Left forelimb (tissue), 1 donor: ENCODE measurements at places on chromosomes 1 and 21.

DNA sequence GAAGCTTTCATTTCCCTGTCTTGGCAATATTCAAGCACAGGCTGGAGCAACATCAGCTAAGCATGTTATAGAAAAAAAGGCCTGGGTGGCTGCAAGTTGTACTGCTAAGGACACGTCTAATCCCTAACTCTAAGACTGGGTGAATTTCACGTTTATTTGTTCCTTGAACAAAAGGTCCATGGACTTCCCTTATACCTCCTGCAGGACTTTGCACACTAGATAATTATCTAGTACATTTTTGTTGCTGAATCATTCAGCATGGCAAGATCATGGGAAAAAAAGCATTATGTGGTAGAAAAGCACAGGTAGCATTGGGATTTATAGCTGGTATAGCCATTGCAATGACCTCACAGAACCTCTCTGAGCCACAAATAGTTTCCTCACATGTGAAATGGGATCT lies 130.7 kb upstream of the DMRTA2 start:
- DNase-seq: no peak

GRCh38 chr1:189596197-189596596 lies 881.5 kb downstream of the BRINP3 start:
- no peak for DNase-seq

DNA sequence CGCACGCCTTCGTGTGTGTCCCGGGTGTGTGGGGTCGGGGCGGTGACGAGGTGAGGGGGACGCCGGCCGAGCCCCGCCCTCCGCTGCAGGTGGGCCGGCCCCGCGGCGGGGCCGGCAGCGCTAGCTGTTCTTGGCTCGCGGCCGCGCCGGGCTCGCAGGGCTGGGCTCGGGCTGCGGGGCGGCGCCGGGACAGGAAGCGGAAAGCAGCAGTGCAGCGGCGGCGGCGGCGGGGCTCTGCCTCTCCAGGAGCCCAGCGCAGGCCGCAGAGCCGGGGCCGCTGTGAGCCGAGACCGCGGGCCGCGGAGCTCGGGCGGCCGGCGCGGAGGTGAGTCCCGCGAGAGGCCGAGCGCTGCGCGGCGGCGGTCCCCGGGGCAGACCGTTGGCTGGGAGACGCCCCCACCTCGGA lies at the start of gene VANGL1:
Gene VANGL1, plus strand, starts transcription at position 209 of the 406 bp plus-strand sequence. CDS start 9,444 bp downstream, outside the sequence.
- DNase-seq: peak; percentile 81

DNA sequence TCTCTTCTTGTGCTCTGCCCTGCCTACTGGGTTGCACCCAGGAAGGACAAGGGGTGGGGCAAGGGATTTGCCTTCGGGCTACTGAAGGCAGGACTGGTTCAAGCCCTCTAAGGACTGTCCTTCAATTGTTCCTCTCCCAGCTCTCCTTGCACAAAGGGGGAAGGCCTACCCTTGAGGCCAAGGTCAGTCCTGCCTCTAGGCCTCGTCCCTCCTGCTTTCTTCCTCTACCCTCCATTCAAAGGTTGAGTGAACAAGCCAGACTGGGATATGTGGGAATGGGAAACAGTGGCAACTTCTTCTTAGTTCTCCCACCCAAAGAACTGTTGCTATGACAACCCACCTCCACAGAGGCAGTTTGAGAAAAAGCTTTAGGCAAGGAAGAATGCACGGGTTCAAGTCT lies 2.7 kb downstream of the LURAP1 start:
- no peak for DNase-seq

DNA sequence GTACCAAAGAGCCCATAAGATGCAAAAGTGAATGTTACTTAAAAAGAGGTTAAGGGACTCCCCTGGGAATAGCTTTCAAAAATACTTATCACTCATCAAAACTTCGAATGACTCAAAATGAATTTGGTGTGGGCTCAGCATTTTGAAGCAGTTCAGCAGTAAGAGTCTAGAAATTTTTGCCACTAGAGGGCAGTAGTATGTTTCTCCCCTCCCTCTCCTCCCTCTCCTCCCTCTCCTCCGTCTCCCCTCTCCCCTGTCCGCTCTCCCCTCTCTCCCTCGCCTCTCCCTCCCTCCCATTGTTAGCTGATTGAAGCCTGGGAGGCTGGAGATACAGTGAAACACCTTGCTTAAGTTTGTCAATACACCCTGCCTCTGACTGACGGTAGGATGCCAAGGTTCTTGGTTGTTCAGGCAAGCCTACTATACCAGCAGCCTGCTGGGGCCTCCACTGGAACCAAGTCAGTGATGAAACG lies 70.8 kb upstream of the TENT5C start:
- no peak for DNase-seq

GRCh38 chr1:172628401-172628800 lies 30.5 kb upstream of the FASLG start:
- no peak for DNase-seq

- DNase-seq: no peak
These were observed 51.6 kb upstream of the KCND3 start for GRCh38 chr1:112040891-112041740.

GRCh38 chr1:33168556-33169289 lies 13.1 kb downstream of the TRIM62 start:
- DNase-seq: no peak

GRCh38 chr1:77473690-77474089 lies 191.9 kb downstream of the AK5 start:
- no peak for DNase-seq

DNA sequence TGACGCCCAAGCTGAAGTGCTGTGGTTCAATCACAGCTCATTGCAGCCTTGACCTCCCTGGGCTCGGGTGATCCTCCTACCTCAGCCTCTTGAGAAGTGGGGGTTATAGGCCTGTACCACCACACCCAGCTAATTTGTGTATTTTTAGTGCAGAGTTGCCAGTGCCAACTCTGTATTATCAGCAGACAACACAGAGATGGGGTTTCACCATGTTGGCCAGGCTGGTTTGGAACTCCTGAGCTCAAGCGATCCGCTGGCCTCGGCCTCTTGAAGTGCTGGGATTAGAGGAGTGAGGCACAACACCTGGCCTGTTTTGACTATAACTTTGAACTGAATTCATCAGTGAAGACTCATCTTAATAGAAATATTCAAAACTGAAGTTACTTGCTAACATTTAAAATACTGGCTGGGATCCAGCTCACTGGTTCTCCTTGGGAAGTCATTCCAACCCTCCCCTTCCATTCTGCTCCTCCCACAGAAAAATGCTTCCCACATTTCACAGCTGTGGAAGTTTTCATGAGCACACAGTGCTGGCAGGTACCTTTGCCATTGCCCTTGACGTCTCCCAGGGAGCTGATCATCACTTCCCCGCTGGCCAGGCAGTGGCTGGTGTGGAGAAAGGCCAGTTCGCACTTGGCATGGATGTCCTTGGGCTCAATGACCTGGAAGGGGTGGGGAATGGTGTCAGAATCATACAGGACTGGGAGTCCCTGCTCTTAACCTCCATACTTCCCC lies 4.7 kb downstream of the SELENBP1 start:
- DNase-seq: no peak

DNA sequence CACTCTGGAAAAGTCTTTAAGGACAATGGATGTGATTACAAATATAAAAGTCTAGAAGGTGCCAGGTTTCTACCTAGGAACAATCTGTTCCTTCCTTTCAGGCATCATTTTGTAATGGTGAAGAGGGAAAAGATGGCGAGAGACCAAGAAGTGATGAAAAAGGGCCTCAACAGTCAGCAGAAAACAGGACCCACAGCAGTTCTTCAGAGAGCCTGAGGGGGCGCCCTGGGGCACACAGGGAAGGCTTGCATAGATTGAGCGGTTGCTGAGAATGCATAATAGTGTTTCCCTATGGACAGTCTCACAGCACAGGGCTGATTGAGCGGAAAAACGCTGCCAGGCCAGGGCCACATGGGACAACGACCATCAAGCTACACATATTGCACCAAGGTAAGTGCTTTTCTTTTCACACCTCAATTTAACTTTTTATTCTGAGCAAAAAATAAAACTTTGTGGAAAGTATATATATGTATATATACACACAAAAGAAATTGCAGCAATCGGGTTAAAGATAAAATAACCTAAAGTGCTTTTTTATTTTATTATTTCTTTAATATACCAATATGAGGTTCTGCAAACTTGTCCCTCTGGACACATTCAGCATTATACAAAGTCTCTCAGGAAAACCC lies 3.1 kb upstream of the YRDC start:
- DNase-seq: no peak

- DNase-seq: no peak
These were observed 161.8 kb downstream of the AMY1C start for GRCh38 chr1:103911450-103911849.

GRCh38 chr1:31657020-31657804 lies 12.5 kb upstream of the PEF1 start:
- no peak for DNase-seq

- no peak for DNase-seq
These were observed 470.5 kb downstream of the LTN1 start for GRCh38 chr21:28522014-28522799.

DNA sequence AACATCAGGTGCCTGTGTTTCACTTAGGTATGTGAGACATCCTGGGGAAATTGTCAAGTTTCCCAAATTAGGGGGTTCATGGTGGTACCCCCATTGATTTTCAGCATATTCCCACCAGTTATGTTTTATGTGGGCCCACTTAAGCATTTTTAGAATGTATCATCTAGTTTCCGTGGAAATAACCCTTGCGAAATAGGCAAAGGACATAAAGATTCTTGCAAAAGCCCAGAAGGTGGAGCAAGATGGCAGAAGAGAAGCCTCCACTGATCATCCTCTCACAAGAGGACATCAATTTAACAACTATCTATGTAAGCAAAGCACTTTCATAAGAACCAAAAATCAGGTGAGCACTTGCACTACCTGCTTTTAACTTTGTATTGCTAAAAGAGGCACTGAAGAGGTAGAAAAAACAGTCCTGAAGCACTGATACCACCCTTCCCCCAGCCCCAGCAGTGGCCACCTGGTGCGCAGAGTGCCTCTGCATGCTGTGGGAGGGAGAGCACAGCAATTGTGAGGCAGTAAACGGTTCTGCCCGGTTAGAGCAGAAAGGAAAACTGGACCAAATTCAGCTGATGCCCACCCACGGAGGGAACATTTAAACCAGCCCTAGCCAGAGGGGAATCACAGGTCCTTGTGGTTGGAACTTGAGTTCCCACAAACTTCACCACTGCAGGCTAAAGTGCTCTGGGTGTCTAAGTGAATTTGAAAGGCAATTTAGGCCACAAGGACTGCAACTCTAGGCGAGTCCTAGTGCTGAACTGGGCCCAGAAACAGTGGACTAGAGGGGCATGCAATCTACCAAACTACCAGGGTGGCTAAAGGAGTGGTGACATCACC lies 23.2 kb downstream of the MCOLN2 start:
- DNase-seq: no peak

GRCh38 chr21:43687566-43688399 lies 28.4 kb downstream of the RRP1B start:
- no peak for DNase-seq

DNA sequence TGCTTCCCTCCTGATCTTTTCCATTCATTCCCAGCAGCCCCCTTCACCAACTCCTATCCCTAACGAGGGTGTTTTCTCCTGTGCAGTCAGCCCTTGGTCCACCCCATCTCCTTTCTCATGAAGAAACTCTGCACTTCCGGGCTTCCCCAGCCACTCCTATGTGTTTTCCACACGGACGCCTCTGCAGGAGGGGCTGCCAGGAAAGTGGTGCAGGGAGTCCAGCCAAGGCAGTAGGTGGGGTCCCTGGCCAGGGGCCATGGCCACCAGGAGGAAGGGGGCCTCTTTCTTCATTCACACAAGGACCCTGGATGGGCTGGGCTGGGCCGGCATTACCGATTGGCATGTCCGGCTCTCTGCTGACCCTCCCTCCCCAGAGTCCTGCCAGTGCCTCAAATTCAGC lies 72.8 kb upstream of the EFHD2 start:
- DNase-seq: no peak

GRCh38 chr1:207745285-207745684 lies 6.6 kb upstream of the CD46 start:
- no peak for DNase-seq

GRCh38 chr1:178724728-178725465 lies at the start of gene RALGPS2:
TSS of gene RALGPS2 (plus strand) at chr1:178725244. CDS start at chr1:178776765, 51,521 bp downstream.
- peak; percentile 88 for DNase-seq

- no peak for DNase-seq
These were observed 18.6 kb upstream of the TSPEAR start for GRCh38 chr21:44730028-44730395.

DNA sequence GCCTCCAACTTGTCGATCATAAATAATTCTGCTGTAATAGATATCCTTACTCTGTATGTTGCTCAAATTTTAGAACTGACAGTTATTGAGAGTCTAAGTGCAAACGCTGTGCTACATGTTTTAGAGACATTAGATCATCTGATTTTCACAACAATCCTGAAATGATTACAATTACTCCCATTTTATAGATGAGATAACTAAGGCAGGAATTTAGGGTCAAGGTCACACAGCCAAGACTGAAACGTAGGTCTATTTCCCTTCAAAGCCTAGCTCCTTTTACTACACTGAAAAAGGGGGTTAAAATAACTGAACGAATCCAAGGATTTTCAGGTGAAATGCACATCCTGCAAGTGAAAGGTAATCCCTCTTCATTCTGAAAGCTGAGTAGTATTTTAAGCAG lies 2.7 kb upstream of the DCAF6 start:
- DNase-seq: no peak

- no peak for DNase-seq
These were observed 8.4 kb downstream of the TNFRSF1B start for GRCh38 chr1:12174924-12175810.

DNA sequence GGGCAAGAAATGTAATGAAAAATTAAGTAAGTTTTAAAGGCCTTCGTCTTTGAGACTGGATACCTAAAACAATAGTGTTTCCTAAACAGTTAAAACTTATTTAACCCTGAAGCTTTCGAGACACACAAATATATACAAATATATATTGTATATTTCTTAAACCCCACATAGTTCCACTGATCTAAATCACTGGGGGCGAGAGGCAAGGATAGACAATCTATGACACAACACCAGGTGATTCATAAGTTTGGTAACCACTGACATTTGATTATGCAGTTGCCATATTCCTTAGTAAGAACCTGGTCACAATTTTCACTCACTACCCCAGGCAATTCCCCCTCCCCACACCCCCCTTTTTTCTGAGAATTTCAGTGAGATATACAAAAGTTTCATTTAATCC lies 55.3 kb upstream of the BOLA1 start:
- DNase-seq: no peak

DNA sequence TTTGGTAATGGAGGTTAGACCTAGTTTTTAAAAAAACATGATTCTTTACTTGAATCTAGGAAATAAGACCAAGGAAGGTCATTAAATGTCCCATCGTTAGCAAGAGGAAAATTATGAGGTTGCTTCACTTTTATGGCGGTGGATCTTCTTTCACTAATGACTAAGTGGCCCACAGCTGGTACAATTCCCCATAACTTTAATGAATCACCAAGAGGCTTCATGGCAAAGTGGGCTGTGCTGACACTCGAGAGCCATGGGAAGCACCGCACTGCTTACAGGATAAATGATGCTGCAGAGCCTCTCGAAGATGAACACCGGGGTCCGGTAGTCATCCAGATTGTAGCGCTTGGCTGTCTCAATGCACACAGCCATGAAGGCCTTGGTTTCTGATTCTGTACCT lies 108.8 kb downstream of the UBR4 start:
- DNase-seq: no peak
